Epithelial cell of alveolus of lung (primary cell): ENCODE measurements at places on chromosomes 5 and 9. TPM values are rescaled to one million over a fixed set of nuclear protein-coding genes. Genes with fewer than 3 reads are reported as not detected.

CSF2 gene
- 6.2 TPM in 1 of 2 replicates, not detected in the other for total RNA-seq

TXNDC8 gene
- not detected in 2 replicates for total RNA-seq

NFIL3 gene
- 20.8 and 95.3 TPM in 2 replicates for total RNA-seq

GOLM1 gene
- total RNA-seq = 61.8 and 68.3 TPM in 2 replicates

SPRY4 gene
- 21.1 and 42.9 TPM in 2 replicates for total RNA-seq
